Stimulated activated CD4-positive, alpha-beta T cell treated with anti-CD3 and anti-CD28 coated beads, Interleukin-1b, Interleukin-23, amount 100 ng/mL, for 4 hours (primary cell): ENCODE measurements at places on chromosomes 1 and 21.

- no peak for DNase-seq
These were observed 144.5 kb downstream of the PBX1 start for GRCh38 chr1:164703463-164703862.

DNA sequence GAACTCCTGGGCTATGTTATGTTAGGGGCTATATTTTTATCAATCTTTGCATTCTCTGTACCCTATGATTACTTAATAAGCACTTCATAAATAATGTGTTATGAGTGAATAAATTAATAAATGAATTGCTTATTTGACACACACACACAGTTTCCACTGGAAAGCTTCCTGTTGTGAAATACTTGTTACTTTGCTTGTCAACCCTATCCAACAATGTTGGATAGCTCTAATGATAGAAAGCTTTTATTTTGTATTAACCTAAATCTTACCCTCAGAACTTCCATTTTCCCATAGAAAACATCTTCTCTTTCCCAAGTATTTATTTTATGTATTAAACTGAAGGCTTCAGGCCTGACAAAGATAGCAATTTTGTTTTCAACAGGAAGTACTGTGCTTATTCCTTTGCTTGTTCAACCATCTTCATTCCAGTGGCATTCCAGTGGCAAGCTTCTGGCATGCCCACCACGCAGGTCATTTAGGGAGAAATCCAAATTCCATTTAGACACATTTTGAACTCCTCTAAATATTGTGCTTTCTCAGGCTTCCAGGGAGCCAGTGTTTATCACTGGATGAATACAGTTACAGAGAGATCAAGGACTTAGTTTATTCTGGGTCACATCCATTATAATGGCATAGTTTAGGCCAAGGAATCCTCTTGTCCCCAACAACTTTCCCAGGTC lies 134.4 kb downstream of the TGFB2 start:
- no peak for DNase-seq

GRCh38 chr1:5947071-5947821 lies 45.0 kb downstream of the NPHP4 start:
- no peak for DNase-seq

- DNase-seq = no peak
These were observed 6.0 kb downstream of the RAVER2 start for GRCh38 chr1:64750875-64751274.

DNA sequence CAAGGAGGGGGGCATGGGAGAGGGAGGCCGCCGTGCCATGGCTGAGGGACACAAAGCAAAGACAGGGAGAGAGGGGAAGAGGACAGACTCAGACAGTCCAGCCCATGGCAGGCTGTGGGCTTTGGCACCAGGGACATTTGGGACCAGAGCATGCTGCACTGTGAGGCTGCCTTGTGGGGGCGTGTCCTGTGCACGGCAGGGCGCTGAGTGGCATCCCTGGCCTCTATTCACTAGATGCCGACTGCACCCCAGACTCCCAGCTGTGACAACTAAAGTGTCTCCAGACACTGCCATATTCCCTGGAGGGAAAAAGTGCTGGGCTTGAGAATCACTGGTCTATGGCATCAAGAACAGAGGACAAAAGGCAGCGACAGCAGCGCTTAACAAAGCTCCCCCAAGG lies 18.6 kb upstream of the PRDM15 start:
- DNase-seq = no peak

GRCh38 chr1:47763591-47764171 lies 233.5 kb downstream of the TRABD2B start:
- no peak for DNase-seq

- no peak for DNase-seq
These were observed 4.7 kb upstream of the ABCB10 start for GRCh38 chr1:229563241-229563640.

DNA sequence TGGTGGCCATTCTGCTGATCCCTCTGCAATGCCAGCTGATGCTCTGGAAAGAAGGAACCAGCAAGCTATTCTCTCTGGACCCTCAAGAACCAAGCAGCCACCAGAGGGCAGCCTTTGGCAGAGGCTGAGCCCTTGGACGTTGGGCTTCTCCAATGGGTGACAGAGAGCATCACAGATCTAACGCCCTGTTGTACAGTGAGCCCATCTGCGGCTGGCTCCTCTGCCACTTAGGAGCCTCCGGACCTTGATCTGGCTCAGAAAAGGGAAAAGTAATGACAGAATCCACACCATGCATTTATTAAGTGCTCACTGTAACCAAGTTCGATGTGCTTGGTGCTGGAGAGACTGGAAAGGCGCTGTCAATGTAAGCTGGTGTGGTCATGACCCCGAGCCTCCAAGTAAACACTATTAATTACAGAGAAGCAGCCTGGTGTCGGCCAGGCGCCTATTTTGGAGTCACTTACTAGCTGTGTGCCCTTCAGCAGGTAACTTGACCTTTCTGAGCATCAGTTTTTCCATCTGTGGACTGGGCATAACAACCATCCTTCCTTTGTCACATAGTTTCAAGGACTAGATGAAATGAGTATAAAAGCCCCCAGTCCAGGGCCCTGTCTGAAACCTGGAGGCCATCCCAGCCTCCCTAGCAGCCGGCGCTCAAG lies 34.9 kb downstream of the ECE1 start:
- DNase-seq = peak; percentile 83

DNA sequence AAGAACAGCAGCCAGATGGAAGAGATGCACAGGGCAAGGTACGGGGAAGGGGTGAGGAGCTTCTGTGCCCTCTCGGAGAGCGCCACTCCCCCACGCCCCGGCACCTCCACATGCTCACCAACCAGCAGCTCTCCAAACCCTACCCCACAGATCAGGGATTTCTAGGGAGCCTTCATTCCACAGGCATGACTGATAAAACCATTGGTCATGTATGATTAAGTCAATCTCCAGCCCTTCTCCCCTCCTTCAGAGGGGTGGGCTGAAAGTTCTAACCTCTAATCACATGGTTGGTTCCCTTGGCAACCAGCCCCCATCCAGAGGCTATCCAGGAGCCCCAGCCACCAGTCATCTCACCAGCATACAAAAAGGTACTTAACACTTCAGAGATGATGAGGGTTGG lies 144.7 kb downstream of the TGFBR3 start:
- no peak for DNase-seq

DNA sequence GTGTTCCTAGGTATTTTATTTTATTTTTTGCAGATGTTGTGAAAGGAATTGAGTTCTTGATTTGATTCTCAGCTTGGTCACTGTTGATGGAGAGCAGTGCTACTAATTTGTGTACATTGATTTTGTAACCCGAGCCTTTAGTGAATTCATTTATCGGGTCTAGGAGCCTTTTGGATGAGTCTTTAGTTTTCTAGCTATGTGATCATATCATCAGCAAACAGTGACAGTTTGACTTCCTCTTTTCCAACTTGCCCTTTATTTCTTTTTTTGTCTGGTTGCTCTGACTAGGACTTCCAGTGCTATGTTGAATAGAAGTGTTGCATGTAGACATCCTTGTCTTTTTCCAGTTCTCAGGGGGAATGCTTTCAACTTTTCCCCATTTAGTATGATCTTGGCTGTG lies 138.9 kb downstream of the LHX8 start:
- DNase-seq = no peak

- DNase-seq = no peak
These were observed 22.9 kb upstream of the SLC44A3 start for GRCh38 chr1:94797291-94797690.

DNA sequence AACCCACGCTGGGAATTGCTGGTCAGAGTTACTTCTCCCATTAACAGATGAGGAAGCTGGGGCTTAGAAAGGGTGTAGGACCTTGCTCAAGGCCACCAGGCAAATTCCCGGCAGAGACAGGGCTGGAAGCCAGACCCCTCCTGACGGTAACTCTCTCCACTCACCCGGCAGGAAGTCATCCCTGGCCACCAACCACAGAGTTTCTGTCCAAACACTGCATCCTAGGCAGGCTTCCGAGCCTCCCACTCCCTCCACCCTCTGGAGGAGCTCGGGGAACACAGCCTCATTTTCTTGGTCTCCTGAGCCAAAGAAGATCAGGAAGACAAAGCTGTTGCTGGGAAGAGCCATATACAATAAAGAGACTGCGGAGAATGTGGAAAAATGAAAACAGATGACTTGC lies 25.0 kb upstream of the ZNF436 start:
- no peak for DNase-seq

- no peak for DNase-seq
These were observed 128.9 kb upstream of the DNAH14 start for GRCh38 chr1:224800486-224801119.

- DNase-seq = no peak
These were observed 60.2 kb downstream of the ADAMTS1 start for GRCh38 chr21:26784974-26785373.

- no peak for DNase-seq
These were observed 336.8 kb upstream of the SGIP1 start for GRCh38 chr1:66197120-66197519.

GRCh38 chr1:234230414-234230862 lies 142.8 kb upstream of the COA6 start:
- DNase-seq = no peak

DNA sequence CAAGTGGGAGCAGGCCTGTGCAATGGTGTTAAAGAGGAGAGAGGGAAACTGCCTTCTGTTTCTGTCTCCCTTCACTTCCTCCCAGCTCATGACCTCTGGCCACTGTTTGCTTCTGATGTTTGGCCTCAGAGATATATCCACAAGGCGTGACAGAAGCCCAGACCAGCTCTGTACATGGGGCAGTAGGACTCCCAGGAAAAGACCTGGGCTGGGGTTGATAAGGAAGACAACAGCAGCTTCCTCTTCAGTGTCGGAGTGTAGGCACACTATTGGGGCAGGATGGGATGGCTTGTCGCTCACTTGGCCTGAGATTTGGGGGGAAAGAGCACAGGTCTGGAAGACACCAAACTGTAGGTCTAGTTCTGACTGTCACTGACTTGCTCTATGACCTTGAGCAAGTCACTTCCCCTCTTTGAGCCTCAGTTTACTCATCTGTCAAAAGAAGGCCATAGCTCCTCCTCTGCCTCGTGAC lies 67.8 kb upstream of the KLHDC7A start:
- no peak for DNase-seq

- DNase-seq = no peak
These were observed 5.9 kb downstream of the PHLDA3 start for GRCh38 chr1:201463071-201463552.

DNA sequence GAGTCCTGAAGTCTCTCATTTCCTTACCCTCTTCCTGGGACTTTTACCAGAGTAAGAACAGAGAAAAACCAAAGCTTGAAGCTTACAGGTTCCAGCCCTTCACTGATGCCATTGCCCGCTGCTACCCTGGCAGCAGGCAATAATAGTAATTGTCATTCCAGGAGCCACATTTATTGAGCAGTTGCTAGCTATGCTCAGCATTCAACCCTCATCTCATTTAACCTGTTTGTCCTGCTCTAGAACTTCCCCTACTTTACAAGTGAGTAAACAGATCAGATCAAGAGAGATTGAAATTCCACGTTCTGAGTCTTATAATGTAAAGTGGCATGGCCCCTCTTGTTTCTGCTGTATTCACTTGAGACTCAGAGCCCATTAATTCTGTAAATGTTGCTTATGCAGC lies 80.4 kb downstream of the ATP1A1 start:
- DNase-seq = no peak
